Esophagus muscularis mucosa (tissue), 4 donors: ENCODE measurements at places on chromosomes 2 and 18.

DNA sequence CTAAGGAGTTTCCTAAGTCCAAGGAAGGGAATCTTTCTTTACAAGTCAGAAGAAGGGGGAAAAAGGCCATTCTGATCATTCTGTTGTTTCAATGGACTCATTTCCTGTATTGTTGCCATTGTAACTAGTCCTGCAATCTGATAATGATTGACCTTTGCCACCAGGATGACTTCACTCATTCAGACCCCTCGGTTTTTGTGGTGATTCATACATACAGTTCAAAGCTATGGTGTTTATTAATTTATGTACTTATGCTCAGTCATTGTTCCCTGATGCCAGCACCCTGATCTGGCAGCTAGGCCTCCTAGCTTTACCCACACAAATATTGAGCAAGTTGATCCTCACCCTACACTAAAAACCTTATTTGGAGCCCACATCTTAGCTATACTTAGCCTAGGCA, 57.6 kb upstream of the ZNF519 start:
- H3K27ac ChIP-seq: no peak overlapping the region
- H3K4me1 ChIP-seq: no peaks in the 10 kb centered on the region
- H3K4me3 ChIP-seq: no peak overlapping the region
- no peak for DNase-seq
- no peaks in the 10 kb centered on the region for H3K36me3 ChIP-seq

DNA sequence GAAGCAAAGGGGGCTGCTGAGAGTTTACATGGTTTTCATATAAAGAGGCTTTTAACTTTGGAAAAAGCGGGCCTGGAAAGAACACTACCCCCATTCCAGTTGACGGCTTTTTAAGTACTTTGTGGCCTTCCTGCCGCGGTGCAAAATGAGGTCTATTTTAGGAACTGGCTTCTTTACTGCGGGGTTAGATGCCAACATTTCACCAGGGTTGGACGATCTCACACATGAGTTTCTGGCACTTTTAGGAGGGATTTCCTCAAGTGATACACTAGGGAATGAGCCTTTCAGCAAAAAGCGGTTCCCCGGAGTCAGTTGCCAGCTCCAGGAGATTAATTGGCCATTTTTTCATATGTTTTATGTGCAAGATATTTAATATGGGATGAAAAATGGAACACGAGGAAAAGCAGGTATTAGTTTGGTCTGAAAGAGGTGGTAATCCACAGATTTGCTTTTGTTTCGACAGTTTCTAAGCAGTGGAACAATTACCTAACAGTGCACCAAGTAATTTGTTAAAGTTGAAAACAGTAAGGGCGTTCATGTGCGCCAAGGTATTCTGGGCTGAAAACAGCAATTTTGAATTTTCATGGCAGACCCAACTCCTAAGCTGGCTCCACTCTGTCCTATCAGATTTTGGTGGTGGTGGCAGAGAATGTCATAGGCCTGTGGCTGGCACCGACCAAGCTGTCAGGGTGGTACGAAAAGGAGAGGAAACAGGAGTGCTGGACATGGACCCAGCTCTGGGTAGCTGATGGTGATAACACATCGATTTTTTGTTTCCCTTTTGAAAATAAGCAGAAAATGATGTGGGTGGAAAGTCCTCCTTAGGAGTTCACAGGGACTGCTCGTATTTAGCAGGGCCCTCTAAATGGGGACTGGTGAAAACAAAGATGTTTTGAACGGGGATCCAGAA, 55.6 kb upstream of the FZD5 start:
- H3K36me3 ChIP-seq: no peaks in the 10 kb centered on the region
- peak overlapping the region; percentile 71 for H3K27ac ChIP-seq
- H3K4me1 ChIP-seq: peaks cover 27% of the 10 kb centered on the region
- H3K4me3 ChIP-seq: no peak overlapping the region
- H3K27me3 ChIP-seq: no peaks in the 10 kb centered on the region

GRCh38 chr18:10354241-10354811, 100.1 kb upstream of the APCDD1 start:
- no peak overlapping the region for H3K4me3 ChIP-seq
- peak overlapping the region; percentile 49 for H3K27ac ChIP-seq
- H3K4me1 ChIP-seq: peaks cover 20% of the 10 kb centered on the region
- peak; percentile 88 for DNase-seq

DNA sequence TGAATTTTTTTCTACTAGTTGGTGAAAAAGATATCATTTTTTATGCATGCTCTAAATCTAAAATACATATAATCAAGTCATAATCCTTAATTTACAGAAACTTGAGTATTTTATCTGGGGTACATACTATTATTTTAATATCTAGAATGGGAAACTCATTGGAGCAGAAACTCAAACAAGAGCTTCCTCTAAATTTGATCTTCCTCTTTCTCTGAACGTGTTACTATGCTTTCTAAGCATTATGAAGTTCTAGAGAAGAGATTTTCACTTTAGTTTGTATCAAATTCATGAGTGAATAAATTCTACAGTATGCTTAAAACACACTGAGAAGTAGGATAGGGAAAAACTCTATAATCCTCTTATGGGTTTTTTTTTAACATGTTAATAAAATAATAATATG, 20.6 kb upstream of the SLC38A11 start:
- no peak overlapping the region for H3K4me3 ChIP-seq
- H3K27ac ChIP-seq: no peak overlapping the region
